Fibroblast of lung (primary cell): ENCODE measurements at places on chromosomes 7 and 10. TPM values are rescaled to one million over a fixed set of nuclear protein-coding genes. Genes with fewer than 3 reads are reported as not detected.

The EPDR1 gene
- 43.4 and 59.6 TPM in 2 replicates for total RNA-seq

The ACSM6 gene
- not detected in 2 replicates for total RNA-seq

The SORCS3 gene
- not detected in 2 replicates for total RNA-seq

The ATP6V0A4 gene
- total RNA-seq: not detected in 2 replicates

The NKX2-3 gene
- total RNA-seq: not detected in 2 replicates

The NPFFR1 gene
- under 0.01 TPM in 1 of 2 replicates, not detected in the other for total RNA-seq

The TFPI2 gene
- 1.5 and 14.4 TPM in 2 replicates for total RNA-seq

The CDHR1 gene
- total RNA-seq: not detected in 2 replicates

The HTR7 gene
- total RNA-seq: 0.77 and 0.83 TPM in 2 replicates

DNA sequence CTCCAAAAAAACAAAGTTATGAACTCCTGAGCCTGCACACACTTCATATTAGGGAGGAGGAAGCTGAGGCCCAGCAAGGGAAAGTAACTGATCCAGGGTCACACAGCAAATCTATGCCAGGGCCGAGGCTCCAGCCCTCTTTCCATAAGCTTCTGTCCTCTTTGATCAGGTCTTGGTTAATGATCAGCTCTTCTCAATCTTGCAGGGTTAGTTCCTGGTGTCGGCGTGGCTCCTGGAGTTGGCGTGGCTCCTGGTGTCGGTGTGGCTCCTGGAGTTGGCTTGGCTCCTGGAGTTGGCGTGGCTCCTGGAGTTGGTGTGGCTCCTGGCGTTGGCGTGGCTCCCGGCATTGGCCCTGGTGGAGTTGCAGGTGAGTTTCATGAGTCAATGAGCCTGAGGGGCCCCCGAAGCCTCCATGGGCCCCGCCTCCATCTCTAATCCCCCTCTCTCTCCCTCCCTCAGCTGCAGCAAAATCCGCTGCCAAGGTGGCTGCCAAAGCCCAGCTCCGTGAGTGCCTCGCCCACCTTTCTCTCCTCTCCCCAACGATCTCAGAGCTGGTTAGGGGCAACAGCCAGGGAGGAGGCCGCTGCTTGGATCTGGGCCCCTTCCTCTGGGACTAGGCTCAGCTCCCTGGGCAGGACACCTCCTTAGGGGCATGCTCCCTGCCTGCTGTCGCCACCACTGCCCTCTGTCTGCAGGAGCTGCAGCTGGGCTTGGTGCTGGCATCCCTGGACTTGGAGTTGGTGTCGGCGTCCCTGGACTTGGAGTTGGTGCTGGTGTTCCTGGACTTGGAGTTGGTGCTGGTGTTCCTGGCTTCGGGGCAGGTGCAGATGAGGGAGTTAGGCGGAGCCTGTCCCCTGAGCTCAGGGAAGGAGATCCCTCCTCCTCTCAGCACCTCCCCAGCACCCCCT is 23.7 kb upstream of the LIMK1 start:
- peaks cover 4% of the 10 kb centered on the region for H3K4me1 ChIP-seq
- no peaks in the 10 kb centered on the region for H3K27me3 ChIP-seq
- H3K27ac ChIP-seq: no peak overlapping the region
- H3K4me3 ChIP-seq: no peak overlapping the region
- no peaks in the 10 kb centered on the region for H3K36me3 ChIP-seq
- DNase-seq: peak; percentile 17

DNA sequence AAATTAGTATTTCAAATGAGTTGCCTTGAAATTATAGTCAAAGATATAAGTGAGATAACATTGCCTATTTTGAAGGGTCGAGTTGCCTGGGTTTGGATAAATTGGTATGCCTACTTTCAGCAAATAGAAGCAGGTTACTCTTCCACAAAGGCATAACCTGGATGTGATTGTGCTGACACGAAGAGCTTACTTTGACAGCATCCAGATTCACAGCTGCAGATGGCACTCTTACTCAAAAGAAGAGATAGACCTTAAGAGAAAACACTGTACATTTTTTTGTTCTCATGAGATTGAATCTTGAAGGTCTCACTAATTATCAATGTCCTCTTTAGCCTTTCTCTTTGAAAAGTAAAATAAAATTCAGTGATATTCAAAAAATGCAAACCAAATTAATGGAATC is 1338.7 kb downstream of the REEP3 start:
- no peaks in the 10 kb centered on the region for H3K36me3 ChIP-seq
- H3K27me3 ChIP-seq: no peaks in the 10 kb centered on the region
- no peak overlapping the region for H3K27ac ChIP-seq
- no peak overlapping the region for H3K4me3 ChIP-seq
- H3K4me1 ChIP-seq: no peaks in the 10 kb centered on the region

GRCh38 chr7:85566095-85566794 is 379.4 kb upstream of the SEMA3D start:
- H3K4me1 ChIP-seq: no peaks in the 10 kb centered on the region
- no peak overlapping the region for H3K4me3 ChIP-seq
- no peak overlapping the region for H3K27ac ChIP-seq
- H3K27me3 ChIP-seq: no peaks in the 10 kb centered on the region
- no peak for DNase-seq

DNA sequence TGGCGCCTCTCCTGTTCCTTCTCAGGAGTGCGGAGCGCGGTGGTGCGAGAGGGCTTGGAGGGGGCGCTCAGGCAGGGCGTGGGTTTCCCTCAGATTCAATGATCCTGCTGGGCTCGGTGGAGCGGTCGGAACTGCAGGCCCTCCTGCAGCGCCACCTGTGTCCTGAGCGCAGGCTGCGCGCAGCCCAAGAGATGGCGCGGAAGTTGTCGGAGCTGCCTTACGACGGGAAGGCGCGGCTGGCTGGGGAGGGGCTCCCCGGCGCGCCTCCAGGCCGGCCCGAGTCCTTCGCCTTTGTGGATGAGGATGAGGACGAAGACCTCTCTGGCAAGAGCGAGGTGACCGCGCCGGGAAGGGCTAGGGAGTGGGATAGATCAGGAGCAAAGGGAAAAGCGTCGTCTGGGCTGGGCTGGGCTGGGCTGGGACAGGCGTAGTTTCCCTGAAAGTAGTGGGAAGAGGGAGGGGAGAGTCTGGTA is 17.0 kb downstream of the FAM131B start:
- H3K27ac ChIP-seq: no peak overlapping the region
- peak; percentile 49 for DNase-seq
- H3K4me1 ChIP-seq: no peaks in the 10 kb centered on the region
- no peak overlapping the region for H3K4me3 ChIP-seq

DNA sequence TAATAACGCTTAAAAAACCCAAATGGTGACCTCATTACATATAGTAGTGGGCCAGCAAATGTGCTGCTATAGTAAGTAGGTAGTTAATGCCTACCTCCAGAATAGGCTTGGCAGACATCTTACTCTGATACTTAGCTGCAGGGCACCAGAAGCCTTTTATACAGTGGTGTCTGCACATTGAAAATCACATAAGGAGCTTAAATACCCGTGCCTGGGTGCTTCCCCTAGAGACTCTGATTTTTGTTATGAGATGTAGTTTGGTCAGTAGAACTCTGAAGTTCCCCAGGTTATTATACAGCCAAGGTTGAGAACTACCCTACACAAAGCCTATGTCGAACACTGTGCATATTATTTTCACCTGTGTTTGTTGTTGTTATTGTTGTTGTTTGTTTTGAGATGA is 47.2 kb downstream of the ANKIB1 start:
- no peak for DNase-seq
- no peaks in the 10 kb centered on the region for H3K27me3 ChIP-seq
- no peaks in the 10 kb centered on the region for H3K4me1 ChIP-seq
- H3K4me3 ChIP-seq: no peak overlapping the region
- no peak overlapping the region for H3K27ac ChIP-seq
- H3K36me3 ChIP-seq: no peaks in the 10 kb centered on the region

DNA sequence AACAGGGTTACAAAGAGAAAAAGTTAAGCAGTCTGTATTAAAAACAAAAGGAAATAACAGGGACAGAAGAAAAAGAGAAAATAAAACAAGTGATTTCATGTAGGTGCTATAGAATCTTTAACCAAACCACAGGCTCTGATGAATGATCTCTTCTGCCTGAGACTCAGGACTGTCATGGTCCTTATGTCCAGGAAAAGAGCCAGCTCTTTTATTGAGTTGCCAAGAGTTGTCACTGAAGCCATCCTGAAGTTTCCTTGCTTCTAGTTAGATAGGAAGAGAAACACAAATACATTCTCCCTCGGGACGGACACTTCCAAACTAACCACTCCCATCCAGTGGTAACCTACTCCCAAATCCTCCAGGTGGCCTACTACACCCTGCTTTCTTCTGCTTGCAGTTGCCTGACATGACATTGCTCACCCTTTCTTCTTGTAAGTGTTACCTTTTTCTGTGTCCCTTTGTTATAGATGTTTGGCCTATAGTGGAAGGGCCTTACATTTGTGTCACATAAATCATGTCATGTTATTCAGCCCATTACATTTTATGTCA is 346.7 kb downstream of the NRG3 start:
- no peak overlapping the region for H3K4me3 ChIP-seq
- no peak for DNase-seq
- no peak overlapping the region for H3K27ac ChIP-seq
- H3K27me3 ChIP-seq: no peaks in the 10 kb centered on the region
- H3K36me3 ChIP-seq: no peaks in the 10 kb centered on the region

GRCh38 chr7:125112850-125113249 is 183.2 kb upstream of the POT1 start:
- no peaks in the 10 kb centered on the region for H3K27me3 ChIP-seq
- no peaks in the 10 kb centered on the region for H3K4me1 ChIP-seq
- H3K36me3 ChIP-seq: no peaks in the 10 kb centered on the region
- no peak overlapping the region for H3K27ac ChIP-seq

GRCh38 chr10:3180355-3181025 is 7.9 kb upstream of the PITRM1 start:
- no peak overlapping the region for H3K4me3 ChIP-seq
- H3K36me3 ChIP-seq: no peaks in the 10 kb centered on the region

DNA sequence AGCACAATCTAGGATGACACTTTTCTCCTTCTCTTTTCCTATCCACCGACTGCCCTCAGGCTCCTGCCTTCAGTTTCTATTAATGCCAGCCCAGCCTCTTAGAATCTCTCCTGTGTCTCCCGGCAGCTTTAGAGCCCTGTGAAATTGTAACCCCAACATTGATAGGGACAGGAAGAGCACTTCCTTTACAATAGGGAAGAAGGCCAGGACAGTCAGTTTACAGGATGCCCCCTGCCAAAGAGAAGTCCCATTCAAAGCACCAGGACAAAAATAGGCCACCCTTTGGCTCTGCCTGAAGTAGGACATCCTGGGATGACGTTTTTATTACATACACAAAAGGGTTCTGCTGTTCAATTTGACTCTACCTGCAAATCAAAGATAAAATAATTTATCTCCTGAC is 64.7 kb upstream of the ANK3 start:
- H3K4me1 ChIP-seq: no peaks in the 10 kb centered on the region
- H3K27me3 ChIP-seq: no peaks in the 10 kb centered on the region
- H3K36me3 ChIP-seq: no peaks in the 10 kb centered on the region
- no peak overlapping the region for H3K4me3 ChIP-seq
- H3K27ac ChIP-seq: no peak overlapping the region

DNA sequence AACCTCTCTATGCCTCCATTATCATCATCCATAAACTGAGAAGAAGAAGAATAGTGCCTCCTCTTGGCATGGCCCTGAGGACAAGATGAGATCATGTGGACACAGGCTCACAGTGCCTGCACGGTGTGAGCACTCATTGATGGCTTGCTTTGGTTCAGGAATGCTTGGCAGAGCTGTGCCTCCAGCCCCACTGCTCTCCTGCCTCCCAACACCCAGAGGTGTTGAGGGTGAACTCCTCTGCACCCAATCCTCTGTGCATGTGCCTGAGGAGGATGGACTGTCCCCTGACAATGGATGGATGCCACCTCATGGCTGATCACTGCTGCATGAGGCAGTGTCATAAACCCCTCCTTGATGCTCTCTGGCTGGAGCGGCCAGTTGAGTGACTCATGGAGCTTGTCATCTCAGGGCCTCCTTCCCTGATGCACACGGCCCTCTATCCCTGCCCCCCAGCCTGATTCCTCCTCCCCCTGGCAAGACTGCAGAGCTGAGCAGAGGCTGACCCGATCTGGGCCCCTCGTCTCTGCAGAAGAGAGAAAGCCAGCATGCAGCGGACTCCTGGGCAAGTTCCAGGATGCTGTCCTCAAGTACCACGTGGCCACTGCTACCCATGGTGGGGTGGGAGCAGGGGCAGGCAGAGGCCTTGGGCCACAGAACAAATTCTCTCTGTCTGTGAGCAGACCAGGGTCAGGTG is 136.3 kb downstream of the KCNMA1 start:
- no peaks in the 10 kb centered on the region for H3K36me3 ChIP-seq
- H3K27ac ChIP-seq: peak overlapping the region; percentile 80
- H3K4me1 ChIP-seq: peaks cover 30% of the 10 kb centered on the region
- DNase-seq: peak; percentile 93
- no peaks in the 10 kb centered on the region for H3K27me3 ChIP-seq

GRCh38 chr7:21028599-21028998 is 241.9 kb upstream of the SP8 start:
- DNase-seq: no peak
- H3K27me3 ChIP-seq: no peaks in the 10 kb centered on the region
- H3K4me1 ChIP-seq: no peaks in the 10 kb centered on the region

DNA sequence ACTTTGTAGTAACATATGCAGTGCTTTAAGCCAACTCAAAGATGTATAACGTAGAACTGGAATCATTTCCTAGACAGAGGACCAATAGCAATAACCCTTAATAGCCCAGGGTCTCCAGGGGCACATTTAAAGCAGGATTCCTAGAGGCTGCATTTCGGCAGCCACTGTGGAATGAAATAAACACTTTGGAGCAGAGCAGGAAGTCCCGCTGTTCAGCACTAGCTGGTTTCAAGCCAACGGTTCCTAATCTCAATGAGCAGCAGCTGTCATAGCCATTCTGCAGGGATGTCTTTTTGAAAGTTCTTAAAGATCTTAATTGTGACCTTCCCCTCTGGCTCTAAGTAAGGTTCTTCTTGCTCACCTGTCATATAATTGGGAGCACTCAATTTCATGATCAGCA is 18.4 kb upstream of the MACROH2A2 start:
- H3K27ac ChIP-seq: no peak overlapping the region
- peaks cover 15% of the 10 kb centered on the region for H3K27me3 ChIP-seq
- no peak overlapping the region for H3K4me3 ChIP-seq
- no peaks in the 10 kb centered on the region for H3K4me1 ChIP-seq
- H3K36me3 ChIP-seq: no peaks in the 10 kb centered on the region

DNA sequence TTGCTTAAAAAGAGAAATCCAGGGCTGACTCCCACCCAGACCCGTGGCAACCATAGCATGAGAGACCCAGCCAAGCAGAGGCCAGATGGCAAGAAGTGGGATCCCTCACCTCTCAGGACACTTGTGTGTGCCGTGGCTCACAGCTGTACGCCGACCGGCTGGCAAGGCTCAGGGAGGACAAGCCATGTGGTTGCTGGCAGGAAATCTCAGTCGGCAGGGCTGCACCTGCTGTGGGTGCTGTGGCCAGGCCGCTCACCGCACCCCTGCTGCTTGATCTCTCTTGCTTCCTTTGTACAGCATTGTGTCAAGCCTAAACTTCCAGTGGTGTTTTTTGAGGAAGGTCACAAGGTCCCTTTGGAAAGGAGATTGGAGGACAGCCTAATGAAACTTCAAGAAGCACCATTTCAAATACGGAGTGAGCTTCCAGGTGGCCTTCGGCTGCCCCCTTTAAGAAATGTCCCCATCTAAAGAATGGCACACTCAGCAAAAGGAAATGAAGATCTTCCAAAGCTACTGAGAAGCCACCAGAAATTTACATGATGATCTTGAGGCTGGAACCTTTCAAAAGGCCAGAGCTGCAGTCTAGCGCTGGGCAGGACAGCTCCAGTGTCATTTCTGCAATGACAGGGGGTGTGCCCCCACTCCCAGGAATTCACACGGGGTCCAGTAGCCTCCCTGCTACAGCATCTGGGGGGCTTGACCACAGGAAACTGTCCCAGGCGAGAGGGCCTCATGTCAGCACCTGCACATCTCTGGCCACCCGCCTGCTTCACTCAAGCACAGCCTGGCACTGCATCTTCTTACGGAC is 409.0 kb upstream of the MGMT start:
- H3K4me1 ChIP-seq: no peaks in the 10 kb centered on the region
- H3K27ac ChIP-seq: no peak overlapping the region
- H3K4me3 ChIP-seq: no peak overlapping the region
- no peaks in the 10 kb centered on the region for H3K27me3 ChIP-seq
- H3K36me3 ChIP-seq: no peaks in the 10 kb centered on the region
- DNase-seq: no peak

GRCh38 chr7:141409801-141410329 is 141.3 kb upstream of the AGK start:
- H3K4me1 ChIP-seq: no peaks in the 10 kb centered on the region
- no peaks in the 10 kb centered on the region for H3K36me3 ChIP-seq
